ENCODE measurements at places on chromosomes 11 and 22.

DNA sequence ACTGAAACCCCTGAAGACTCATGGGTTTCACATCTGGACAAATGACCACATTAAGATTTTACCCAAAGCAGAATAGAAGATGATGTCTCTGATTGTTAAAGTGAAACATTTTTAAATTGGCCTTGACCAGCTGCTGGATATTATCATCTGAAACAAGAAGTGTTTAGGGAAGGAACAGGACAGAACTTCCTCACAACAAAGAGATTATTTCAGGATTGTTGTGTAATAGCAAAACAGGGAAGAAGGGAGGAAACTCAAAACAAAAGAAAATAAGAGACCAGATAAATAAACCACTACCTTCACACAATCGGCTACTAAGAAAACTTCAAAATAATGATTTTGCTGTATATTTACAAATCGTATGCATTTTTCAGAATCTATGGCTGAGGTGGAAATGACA lies 319.2 kb upstream of the API5 start:
- DNase-seq: no peak

GRCh38 chr11:83572581-83573496 lies 286.7 kb upstream of the CCDC90B start:
- no peak for DNase-seq

DNA sequence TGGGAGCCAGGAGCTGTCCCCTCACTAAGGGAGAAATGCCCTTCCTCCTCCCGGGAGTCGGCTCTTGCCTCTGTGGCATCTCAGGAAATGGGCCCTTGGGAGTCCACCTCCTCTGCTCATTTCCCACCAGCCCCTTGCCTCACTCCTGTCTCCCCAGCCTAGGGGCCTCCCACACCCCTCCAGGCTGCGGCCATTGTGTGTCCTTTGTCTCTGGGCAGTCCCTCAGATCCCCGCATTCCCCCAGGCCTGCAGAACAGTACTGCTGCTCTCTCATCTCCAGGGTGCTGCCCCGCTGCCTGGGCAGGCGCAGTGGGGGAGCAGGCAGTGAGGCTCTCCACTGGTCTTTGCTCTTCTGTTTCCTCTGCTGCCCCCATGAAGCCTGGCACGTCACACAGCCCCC lies 25.0 kb downstream of the ADA2 start:
- DNase-seq: no peak

- DNase-seq: no peak
Observed at GRCh38 chr11:86103808-86104207, 34.9 kb upstream of the PICALM start.

- DNase-seq: no peak
Observed at GRCh38 chr11:75527938-75528735, 2.4 kb upstream of the GDPD5 start.

GRCh38 chr11:46554213-46555147 lies 39.3 kb downstream of the AMBRA1 start:
- no peak for DNase-seq

DNA sequence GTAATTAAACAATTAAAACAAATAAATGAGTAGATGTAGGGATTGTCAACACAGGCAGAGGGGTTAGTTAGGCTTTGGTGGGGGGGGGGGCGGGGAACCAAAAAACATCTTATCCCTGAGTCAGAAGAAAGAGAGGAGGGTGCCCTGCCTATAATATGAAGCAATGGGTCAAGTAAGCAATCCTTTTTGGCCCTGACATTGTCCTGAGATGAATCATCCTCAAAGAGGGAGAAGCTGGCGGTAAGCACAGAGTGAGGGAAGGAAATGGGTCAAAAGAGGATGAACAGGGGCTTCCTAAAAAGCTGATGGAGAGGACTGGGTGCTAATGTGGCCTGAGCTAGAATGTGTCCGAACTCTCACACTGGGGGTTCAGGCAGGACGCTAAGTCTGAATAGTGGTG lies 4.7 kb downstream of the OLFML1 start:
- no peak for DNase-seq

DNA sequence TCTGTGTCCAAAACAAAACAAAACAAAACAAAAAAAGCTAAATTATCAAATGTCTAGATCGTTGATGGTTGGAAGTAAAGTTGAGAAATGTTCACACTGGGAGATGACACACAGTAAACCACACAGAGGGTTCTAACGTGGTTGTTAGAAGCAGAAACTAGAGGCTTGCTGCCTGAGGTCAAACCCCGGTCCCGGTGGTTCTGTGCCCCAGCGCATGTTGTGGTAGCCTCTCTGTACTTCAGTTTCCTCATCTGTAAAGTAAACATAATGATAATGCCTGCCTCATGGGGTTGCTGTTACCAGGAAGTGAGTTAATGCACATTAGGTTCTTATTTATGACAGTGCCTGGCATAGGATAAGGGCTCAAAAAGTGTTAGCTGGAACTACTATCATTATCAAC lies 33.4 kb downstream of the PPARA start:
- no peak for DNase-seq

All from coronary artery (tissue), 2 donors.